ENCODE measurements at places on chromosomes 1 and 21. TPM values are rescaled to one million over a fixed set of nuclear protein-coding genes. Genes with fewer than 3 reads are reported as not detected.

The LCE4A gene
- not detected for total RNA-seq

The RHD gene
- total RNA-seq = not detected

The KCNN3 gene
- total RNA-seq = not detected

The ARHGAP29 gene
- 24.2 TPM for total RNA-seq

The SLC25A33 gene
- 6.6 TPM for total RNA-seq

The HYI gene
- total RNA-seq = 63.2 TPM

The TSPEAR gene
- total RNA-seq = not detected

The SV2A gene
- 27.5 TPM for total RNA-seq

The PEX11B gene
- total RNA-seq = 32.3 TPM

The CELSR2 gene
- total RNA-seq = 1.5 TPM

The SPRR2G gene
- total RNA-seq = not detected

The RAP1GAP gene
- not detected for total RNA-seq

The RAB25 gene
- not detected for total RNA-seq

The CAPZA1 gene
- 190 TPM for total RNA-seq

The TESK2 gene
- 3.6 TPM for total RNA-seq

The LCE1D gene
- total RNA-seq = not detected

The MTF1 gene
- total RNA-seq = 1.0 TPM

The TMEM269 gene
- under 0.01 TPM for total RNA-seq

The DRAXIN gene
- 0.17 TPM for total RNA-seq

The SLC45A1 gene
- 3.0 TPM for total RNA-seq

The TRIM46 gene
- 5.2 TPM for total RNA-seq

The PRKAA2 gene
- total RNA-seq = 1.2 TPM

The ESPN gene
- not detected for total RNA-seq

The PFDN2 gene
- 92.9 TPM for total RNA-seq

The TRIM67 gene
- total RNA-seq = not detected

The RPAP2 gene
- 6.7 TPM for total RNA-seq

The OR2AK2 gene
- not detected for total RNA-seq

The HCRTR1 gene
- not detected for total RNA-seq

The LEPR gene
- total RNA-seq = 7.1 TPM

The DNALI1 gene
- total RNA-seq = 7.9 TPM

The FMO5 gene
- total RNA-seq = 0.59 TPM

The CD1C gene
- not detected for total RNA-seq

The LCE2C gene
- not detected for total RNA-seq

The PHLDA3 gene
- total RNA-seq = 49.1 TPM

Measured in bronchus fibroblast of lung (primary cell).